ENCODE measurements at places on chromosomes 3 and 15.
A peak's percentile ranks its signal among the peaks of the same experiment; 100 is the strongest.

- DNase-seq = peak; percentile 55
These were observed at the start of gene CLDN11 for GRCh38 chr3:170418422-170419398. Gene CLDN11, plus strand, starts transcription at chr3:170418868. Its CDS starts 199 bp downstream, at chr3:170419067.

DNA sequence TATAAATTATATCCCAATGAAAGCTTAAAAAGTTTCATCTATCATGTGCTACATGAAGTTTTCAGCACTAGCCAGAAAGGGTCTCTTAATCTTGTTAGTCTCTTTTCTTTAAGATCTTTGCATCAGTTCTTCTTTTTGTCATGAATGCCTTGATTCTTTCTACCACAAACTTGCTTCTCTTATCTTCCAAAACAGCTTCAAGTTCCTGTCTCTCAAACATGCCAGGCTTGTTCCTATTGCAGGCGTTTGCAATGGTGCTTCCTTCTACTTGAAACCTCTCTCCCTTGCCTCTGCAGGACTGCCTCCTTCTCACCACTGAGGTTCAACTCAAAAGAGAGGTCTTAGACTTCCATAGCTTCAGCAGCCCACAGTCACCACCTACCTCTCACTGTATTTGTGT, 104.3 kb upstream of the FRMD4B start:
- DNase-seq = no peak

DNA sequence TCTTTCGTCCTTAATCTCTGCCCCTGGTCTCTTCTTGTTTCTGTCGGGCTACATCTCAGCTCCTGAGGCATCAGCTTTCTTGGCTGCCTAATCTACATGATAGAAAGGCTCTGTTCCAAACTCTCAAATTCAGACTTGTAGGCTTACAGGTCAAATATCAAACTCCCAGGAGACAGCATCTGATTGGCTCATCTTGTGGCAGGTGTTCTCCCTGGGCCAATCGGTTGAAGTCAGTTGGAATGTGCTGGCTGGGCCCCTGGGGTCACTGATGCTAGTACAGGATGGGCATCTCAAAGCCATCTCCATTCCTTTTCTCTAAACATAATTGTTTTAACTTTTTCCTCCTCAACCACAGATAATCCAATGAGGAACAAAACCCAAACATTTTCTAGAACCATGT, 198.7 kb downstream of the CNTN3 start:
- no peak for DNase-seq

- DNase-seq = no peak
These were observed 12.1 kb downstream of the SEMA3F start for GRCh38 chr3:50167069-50167840.

DNA sequence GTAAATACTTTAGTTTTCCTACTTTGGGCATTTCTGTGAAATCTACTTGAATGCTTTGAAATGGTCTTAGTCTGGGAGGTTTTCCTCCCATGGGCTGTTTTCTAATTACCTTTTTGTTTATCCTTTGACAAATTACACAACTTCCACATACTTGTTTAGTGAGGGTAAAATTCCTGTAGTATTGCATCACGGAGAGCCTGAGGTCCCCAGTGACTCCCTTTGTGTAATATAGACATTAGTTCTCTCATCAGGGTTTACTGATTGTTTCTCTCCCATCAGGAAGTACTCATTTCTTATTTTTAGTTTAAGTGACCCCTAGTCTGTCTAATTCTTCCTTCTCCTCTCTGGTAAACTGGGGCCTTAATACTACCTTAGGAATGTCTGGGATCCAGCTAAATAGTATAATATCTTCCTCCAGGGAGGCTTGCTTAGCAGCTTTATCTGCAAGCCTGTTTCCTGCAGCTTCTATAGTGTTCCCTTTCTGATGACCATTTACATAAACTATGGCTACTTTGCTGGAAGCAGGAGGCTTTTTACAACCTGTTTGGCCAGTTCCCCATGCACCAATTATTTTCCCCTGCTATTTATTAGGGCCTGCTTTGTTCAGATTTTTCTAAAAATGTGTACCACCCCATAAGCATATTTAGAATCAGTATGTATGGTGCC, 87.2 kb upstream of the XCR1 start:
- peak; percentile 78 for DNase-seq

DNA sequence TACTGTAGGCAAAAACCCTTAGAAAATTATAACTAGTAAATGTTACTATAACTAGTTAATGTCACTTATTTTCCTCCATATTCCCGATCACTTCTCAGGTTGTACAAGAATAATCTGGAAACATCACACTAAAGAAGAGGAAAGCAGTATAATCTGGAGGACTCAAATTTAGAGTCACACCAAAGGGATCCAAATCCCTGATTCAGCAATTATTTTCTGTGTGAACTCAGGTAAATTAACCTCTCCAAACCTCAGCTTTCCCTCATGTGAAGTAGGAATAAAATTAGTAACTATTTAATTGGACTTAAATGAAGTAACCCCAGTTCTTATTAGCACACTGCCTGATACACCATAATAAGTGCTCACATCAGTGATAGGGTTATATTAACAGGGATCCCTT, 170.1 kb upstream of the NECTIN3 start:
- no peak for DNase-seq

DNA sequence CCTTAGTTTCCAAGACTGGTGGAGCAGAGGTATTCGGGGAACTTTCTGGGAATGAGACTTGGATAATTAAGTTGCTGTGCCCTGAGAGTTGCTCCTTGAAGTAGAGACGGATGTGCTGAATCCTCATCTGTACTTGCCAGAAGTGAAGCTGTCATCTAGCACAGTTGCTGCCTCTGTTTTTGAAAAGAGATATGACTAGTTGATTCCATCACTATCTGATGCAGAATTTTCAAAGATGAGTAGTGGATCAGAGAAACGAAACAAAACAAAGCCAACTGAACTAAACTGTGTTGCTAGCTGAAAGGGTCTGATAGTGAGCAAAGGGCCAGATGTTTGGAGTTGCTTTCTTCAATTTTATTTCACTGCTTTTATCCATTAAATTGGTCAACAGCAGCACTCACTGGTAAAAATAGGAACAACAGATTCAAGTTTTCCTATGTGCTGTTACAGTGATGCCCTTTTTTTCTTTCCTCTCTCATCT, 52.7 kb downstream of the MITF start:
- peak; percentile 61 for DNase-seq

- peak; percentile 34 for DNase-seq
These were observed 36.3 kb upstream of the SH3BP5 start for GRCh38 chr3:15368561-15369135.

DNA sequence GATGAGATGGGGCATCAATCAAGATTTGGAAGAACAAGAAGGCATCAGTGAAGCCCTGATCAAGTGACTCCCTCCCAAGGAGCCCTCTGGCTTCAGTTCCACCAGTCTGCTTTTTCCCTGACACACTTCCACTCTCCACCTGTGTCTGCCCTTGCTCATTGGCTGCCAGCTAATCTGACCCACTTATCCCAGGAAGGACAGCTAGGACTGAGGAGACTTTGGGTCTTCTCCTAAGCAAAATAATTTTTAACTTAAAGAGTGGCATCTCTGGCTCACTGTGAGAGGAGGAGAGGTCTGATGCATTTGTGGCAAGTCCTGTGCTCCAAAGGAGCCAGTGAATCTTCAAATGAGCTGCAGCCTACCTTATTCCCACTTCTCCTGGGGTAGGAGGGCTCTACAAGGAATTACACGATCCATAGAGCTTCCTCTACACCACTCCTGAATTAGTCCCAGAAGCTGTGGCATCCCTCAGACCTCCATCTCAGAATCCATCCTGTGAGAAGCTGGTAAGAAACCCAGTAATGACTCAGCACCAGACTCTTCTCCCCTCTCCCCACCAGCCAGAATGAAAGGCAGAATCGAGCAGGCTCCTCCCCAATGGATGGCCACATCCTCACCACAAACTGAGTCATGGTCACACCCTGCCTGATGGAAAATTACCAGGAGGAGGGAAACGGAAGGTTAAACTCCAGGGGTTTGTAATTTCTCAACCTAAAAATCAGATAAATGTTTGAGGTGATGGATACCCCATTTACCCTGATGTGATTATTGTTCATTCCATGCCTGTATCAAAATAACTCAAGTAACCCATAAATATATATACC, 6.3 kb upstream of the PKM start:
- peak; percentile 97 for DNase-seq

GRCh38 chr3:9040996-9041395, 77.7 kb upstream of the RAD18 start:
- DNase-seq = no peak

DNA sequence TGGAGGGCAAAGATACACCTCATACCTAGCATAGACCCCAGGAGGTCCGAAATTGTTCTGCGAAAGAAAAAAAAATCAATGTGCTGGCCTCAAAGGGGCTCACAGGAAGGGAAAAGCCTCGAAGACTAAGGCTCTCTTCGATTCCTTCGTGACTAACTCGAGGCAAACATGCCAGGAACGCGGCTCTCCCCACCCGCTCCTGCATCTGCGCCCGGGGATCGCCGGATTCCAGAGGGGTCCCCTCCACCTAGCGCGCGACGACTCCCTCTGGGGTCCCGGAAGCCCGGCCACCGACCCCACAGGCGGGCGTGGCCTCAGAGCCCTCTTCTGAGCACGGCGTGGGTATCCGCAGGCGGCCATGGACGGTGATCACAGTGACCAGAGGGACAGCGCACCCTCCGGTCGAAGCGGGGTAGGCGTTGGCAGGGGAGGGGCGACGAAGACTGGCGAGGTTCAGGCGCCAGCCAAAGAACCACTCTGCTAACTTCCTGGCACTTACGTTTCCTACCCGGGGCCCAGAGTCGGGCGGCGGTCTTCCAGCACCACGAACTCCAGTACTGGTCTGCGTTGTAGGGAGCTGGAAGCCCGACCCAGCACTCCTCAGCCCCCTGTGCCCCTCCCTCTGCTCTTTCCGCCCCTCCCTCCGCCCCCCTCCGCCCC, 515 bp upstream of the EIF3J start:
- DNase-seq = peak; percentile 75

DNA sequence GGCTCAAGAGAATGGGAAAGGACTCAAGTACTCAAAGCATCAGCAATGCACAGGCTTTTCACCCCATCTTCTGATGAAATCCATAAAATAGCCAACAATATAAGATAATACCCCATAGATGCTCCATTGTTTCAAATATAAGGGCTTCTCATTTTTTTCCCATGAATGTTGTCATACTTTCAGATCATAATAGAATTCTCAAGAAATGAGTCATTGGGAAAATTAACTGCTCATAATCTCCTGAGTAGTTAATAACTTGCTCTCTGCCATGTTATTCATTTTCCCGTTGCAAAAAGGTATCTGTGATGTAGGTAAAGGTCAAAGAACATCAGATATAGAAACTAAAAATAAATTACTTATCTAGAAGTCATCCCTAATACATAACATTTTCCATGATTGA, 121.9 kb downstream of the NSUN3 start:
- peak; percentile 2 for DNase-seq
